CD4-positive, alpha-beta T cell treated with Interleukin-17A for 1 hour (primary cell): ENCODE measurements at places on chromosomes 3 and 15.

GRCh38 chr3:118098827-118099226 lies 935.8 kb downstream of the IGSF11 start:
- no peak for DNase-seq

GRCh38 chr15:75112848-75113492 lies 88.7 kb upstream of the C15orf39 start:
- peak; percentile 13 for DNase-seq

DNA sequence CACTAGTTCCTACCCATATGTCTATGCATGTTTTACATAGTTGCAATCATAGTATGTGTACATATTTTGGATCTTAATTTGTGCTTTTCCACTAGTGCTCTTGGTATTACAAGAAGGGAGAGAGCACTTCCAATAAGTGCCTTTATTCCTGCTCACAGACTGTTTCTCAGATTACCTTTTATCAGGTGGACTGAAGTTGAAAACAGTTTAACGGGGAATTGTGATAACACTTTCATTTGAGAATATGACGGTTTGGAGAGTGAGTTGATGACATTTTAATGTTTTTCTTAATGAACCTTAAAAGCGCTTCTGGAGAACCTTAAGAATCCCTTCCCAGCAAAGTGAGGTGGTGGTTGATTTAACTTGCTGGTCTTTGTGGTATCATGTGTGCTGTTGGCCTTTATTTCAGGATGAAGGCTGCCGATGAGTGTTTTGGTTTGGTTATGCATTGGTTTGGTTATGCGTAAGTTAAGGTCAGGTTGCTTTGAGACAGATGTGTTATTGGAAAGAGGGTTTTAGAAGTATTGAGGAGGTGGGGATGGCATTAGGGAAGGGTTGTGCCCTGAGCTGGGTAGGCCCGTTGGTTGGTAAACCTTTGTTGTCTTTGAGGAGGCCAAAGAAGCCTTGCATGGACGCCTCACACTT lies 2.8 kb downstream of the EDEM1 start:
- DNase-seq = peak; percentile 17

DNA sequence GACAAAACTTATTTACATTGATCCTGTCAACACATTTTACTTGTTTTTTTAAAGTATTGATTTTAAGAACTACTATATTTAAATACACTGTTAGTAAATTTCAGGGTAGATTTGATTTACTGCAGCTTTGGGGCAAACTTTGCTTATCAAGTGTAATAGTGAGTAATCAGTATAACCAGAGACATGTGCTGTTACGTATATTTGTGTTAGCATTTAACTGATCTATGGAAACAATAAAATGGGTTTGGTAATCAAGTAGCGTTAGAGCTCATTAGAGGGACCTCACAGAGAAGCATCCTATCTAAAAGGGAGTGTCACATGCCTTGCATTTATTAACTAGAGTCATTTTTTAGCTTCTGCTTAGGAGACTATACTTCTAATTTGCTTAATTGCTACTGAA lies 131.5 kb upstream of the ALCAM start:
- DNase-seq = no peak

DNA sequence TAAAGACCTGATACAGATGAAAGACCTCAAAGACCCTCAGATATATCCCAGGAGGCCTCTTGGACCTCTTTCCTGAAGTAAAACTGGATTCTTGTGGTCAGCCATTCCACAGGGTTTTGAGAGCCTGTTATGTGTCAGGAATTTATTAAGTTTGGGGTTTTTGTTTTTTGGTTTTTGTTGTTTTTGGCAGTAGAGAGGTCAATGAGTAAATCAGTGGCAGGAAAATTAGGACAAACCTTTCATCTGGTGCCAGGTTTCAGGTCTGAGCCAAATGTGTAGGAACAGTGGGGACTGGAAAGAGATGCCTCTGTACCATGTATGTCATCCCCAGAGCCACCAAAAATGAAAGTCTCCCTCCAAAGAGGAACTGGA lies 520.4 kb upstream of the MDFIC2 start:
- DNase-seq = no peak

DNA sequence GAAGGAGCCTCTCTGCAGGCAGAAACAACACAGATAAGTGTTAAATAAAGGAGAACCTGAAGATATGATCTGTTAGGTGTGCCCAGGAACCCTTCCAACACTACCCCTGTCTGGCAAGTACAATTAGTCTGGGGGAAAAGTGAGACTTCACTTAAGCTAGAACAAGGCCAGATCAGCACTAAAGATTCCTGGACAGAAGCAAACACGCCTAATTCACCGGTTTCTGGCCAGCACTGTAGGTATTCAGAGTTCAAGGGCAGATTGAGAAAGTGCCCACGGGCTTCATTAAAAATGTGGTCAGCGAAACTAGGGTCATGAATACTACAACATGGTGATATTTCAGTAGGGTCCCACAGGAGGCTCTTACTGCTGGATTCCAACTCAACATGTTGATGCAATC lies 28.6 kb upstream of the OR5K1 start:
- DNase-seq = no peak

GRCh38 chr3:151462278-151462780 lies 1.5 kb upstream of the IGSF10 start:
- no peak for DNase-seq

DNA sequence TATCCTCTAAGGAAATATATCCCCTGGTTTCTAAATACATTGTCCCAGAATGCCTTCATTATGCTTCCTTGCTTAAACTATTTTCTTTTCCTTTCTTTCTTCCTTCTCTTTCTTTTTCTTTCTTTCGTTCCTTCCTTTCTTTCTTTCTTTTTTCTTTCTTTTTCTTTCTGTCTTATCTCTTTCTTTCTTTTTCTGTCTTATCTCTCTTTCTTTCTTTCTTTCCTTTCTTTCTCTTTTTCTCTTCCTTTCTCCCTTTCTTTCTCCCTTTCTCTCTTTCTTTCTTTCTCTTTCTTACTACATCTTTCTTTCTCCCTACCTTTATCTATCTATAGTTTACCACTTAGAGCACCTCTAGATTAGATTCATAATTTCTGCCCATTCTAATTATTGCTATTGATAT lies 552.1 kb downstream of the PYDC2 start:
- DNase-seq = no peak

- DNase-seq = peak; percentile 94
These were observed 127.0 kb downstream of the KLHL25 start for GRCh38 chr15:85667491-85668424.

GRCh38 chr15:36585774-36586173 lies 6.3 kb downstream of the CDIN1 start:
- no peak for DNase-seq

DNA sequence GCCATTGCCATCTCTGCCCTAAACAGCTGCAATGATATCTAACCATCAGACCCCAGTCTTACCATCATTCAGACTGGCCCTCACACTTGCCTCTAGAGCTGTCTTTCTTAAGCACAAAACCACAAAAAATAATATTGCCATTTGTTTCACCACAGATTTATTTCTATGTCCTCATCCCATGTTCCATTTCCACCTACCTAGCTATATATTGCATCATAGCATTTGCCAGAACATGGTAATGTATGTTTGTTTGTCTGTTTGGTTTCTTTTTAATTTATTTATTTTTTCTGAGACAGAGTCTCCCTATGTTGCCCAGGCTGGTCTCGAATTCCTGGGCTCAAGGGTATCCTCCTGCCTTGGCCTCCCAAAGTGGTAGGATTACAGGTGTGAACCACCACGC lies 18.5 kb upstream of the TUSC7 start:
- no peak for DNase-seq

DNA sequence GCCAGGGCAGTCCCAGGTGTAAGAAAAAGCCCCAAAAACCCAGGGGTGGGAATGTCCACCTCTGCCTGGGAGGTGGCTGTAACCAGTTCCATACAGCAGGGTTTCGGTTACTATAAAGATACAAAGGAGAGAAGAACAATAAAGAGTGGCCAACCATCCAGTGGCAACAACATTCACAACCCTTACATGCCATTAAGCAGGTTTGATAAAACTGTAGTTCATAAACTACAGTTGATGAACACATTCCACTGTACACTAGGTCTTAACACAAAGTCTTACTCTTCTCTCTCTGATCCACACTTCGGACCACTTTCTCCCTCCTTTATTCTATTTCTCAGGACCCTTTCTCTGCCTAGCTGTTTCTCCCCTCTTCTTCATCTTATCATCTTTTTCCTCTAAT lies 152.0 kb downstream of the TLE3 start:
- no peak for DNase-seq

- no peak for DNase-seq
These were observed 11.2 kb downstream of the IGDCC4 start for GRCh38 chr15:65411465-65412071.

DNA sequence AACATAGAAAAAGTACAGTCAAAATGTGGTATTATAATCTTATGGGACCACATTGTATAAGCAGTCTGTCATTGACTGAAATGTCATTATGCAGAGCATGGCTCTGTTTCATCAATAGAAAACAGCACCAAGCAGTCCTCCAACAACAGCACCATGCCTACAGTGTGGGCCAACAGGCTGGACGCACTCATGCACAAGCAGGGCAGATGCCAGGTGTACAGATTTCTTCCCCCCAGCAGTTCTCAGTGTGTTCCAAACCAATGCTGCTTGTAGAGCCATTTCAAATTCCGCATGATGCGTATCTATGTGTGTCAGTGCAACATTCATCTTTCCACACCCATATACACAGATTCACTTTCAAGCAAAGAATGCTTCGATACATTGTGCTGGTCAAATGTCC lies 253.1 kb downstream of the CHL1 start:
- no peak for DNase-seq

GRCh38 chr3:127525373-127525772 lies 65.2 kb downstream of the TPRA1 start:
- DNase-seq = no peak

- DNase-seq = no peak
These were observed 71.4 kb upstream of the PCSK6 start for GRCh38 chr15:101560722-101561583.
